ENCODE measurements at places on chromosomes 7 and 10.

GRCh38 chr10:113273181-113274163 is 279.4 kb upstream of the HABP2 start:
- DNase-seq = peak; percentile 69

DNA sequence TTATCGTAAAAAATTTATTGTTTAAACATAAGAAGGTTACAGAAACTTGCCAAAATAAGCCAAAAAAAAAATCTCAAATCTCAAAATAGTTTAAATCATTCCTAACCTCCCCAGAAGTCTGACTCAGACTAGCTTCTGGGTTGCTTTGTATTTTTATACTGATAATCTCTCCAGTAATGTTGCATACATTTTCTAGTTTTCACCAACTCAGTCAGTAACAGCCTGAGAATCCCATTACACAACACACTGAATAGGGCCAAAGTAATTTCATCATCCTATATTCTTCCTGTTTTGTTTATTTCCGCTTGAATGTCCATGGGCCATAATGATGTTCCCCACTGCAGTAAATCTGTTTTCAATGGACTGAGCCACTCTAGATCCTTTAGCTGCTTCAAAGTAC is 478.5 kb downstream of the GPAM start:
- DNase-seq = no peak

DNA sequence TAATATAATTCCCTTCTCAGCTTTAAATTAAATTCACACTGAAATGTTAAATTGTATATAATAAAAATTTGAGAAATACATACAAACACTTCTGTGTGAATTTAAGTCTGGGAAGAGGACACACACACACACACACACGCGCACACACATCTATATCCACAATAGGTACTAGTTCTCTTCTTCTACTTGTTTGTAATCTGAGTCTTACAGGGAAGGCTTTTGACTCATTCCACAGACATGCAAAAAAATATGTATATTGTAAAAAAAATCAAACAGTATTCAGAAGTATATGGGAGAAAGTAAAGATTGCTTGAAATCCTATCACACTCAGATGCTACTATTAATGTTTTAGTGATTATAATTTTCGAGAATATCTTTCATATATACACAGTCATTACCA is 276.2 kb downstream of the MDFIC start:
- no peak for DNase-seq

- DNase-seq = no peak
Observed at GRCh38 chr10:130934293-130935127, 377.0 kb downstream of the TCERG1L start.

GRCh38 chr7:47609803-47610452 is 28.0 kb upstream of the TNS3 start:
- DNase-seq = no peak
